ENCODE measurements at places on chromosomes 13 and 19.

DNA sequence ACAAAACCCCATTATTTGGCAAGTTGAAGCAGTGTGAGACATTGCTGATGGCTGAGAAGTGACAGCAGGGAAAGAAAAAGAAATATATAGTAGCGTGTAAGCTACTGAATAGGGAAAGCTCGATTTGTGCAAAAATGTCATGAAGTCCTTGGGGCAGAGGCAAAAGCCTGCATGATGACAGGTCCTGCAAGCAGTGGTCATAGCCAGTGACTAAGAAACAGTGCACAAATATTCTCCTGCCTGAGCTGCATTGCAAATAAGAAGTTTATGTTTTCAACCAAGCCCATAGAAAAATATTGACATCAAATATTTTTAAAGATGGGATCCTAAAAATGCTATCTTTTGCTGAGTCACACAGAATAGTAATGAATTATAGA is 270.0 kb downstream of the SLITRK6 start:
- DNase-seq = no peak

- no peak for DNase-seq
Observed at GRCh38 chr19:40270362-40271089, 14.6 kb downstream of the AKT2 start.

DNA sequence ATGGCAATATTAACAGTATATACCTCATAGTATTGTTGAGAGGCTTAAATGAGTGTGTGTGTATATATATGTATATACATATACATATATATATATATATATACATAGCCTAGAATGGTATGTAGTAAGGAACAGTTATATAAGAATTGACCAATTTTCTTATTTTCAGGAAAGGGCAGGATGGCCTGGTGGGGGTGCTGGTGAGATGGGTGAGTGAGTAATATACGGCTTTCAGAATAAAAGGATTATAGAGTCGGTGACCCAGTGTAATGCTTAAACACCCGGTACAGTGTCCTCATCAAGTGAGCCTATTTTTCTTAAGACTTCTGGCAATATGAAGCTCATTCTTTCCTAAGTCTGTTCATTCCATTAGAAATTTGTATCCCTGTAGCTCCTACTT is 11.7 kb upstream of the FAM216B start:
- DNase-seq = no peak

GRCh38 chr19:3670796-3671679 is 29.2 kb downstream of the PIP5K1C start:
- peak; percentile 40 for DNase-seq

- DNase-seq = no peak
Observed at GRCh38 chr13:104315606-104316005, 1249.4 kb upstream of the SLC10A2 start.

GRCh38 chr19:52171321-52172169 is at the start of gene ZNF836:
TSS of gene ZNF836 (minus strand) at chr19:52171621. CDS start at chr19:52168072, 3,549 bp downstream.
- peak; percentile 94 for DNase-seq

- DNase-seq = no peak
Observed at GRCh38 chr13:42849200-42849599, 67.8 kb downstream of the FAM216B start.

DNA sequence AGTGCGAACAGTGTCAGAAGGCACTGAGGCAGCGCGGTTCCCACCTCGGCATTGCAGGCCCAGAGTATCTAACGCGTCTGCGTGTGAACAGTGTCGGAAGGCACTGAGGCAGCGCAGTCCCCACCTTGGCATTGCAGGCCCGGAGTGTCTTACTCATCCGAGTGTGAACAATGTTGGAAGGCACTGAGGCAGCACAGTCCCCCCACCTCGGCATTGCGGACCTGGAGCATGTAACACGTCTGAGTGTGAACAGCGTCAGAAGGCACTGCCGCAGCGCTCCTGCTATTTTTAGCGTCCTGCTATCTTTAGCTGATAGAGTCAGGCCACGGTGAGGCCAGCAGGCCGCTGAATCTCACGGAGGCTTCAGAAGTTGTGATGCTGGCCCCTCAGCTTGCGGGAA is 39.6 kb downstream of the ATP11A start:
- DNase-seq = no peak

- DNase-seq = no peak
Observed at GRCh38 chr13:102399791-102400674, 1.8 kb downstream of the FGF14 start.

DNA sequence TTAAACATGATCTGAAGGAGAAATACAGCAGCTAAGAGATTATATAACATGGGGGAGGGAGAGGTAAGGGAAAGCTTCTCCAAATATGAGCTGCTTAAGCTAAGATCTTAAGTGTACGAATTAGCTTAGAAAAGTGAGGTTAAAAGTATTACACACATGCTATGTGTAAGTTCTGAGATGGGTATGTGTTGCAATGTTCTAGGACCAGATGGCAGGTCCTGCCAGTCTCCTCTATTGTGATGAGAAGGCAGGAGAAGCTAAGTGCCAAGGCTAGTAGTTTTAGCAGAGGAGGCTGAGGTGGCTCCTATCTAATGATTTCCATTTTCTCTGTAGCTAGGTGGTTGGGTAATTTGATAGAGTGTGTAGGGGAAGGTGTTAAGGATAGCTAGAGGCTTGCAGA is 57.6 kb downstream of the MICU2 start:
- DNase-seq = no peak

GRCh38 chr13:30807392-30807791 is 72.0 kb downstream of the ALOX5AP start:
- DNase-seq = no peak

DNA sequence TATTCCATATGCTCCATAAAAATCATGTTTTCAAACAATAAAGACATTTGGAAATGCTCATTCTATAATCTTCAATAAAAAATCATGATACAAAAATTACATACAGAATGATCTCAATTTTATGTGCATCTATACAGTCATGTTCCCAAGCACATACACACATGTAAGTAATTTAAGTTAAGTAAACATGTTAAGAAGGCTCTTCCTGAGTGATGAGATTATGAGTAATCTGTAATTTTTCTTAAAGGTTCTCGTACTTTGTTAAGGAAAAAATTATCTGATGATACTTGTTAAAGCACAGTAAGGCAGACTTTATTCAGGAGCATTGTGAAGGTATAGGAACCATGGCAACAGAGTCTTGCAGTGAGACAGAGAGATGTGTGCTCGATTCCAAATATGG is 30.0 kb upstream of the DLEU7 start:
- no peak for DNase-seq

- DNase-seq = no peak
Observed at GRCh38 chr13:27833206-27833605, 40.9 kb downstream of the GSX1 start.

DNA sequence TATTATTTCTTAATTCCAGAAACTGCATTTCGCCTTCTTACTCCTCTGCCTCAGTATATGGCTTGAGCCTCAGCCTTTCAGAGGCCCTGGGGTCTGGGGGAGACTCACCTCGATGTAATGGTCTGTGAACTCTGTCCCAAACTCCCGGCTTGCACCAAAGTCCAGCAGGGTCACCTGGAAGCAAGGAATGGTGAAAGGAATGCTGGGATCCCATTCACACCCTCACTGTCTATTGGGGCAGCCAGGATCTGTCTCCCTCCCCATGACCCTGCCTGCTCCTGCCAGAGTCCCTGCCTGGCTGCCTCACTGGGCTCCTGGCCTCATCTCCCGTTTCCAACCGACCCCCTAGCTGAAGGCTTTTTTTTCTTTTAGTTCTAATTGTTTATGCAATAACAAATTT is 5.4 kb upstream of the NUMBL start:
- no peak for DNase-seq

- DNase-seq = no peak
Observed at GRCh38 chr19:17216058-17216670, 1.0 kb downstream of the USE1 start.

DNA sequence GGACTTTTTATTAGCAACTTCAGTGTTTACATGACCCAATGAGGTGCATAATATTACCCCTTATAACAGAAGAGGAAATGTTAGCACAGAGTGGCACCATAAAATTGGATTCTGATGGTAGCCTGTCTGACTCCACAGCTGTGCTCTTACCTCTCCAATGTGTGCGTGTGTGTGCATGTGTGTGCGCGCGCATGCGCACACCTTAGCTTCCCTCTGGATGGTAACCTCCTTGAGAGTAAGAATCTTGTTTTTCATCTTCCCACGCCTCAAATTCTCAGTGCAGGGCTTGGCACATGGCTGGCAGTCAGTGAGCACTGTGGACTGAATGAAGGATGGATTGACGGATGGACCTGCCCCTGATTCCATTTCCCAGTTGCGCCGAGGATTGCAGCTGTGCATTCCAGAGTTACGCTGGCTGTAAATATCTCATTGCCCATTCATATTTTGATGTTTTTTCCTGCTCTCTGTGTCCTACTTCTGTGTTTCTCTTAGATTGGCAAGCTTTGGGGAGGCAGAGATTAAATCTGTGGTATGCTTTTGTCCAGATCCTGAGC is 99.2 kb upstream of the WASF3 start:
- DNase-seq = no peak

DNA sequence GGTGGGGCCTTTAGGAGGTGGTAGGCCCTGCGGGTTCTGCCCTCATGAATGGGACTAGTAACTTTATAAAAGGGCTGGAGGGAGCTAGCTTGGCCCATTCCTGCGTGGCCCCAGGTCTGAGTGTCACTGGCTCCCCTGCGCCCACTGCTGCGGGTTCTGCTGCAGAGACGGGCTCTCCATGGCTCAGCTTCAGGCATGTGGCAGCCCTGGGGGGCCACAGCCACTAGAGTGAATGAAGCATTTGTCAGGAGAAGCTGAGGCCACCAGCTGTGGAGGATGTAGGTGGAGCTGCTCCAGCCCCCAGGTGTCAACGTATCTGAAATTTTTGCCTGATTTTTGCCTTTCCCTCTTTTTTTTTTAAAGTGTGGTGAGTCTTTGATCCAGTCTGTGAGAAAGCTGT is 119.1 kb downstream of the SOX1 start:
- DNase-seq = no peak

DNA sequence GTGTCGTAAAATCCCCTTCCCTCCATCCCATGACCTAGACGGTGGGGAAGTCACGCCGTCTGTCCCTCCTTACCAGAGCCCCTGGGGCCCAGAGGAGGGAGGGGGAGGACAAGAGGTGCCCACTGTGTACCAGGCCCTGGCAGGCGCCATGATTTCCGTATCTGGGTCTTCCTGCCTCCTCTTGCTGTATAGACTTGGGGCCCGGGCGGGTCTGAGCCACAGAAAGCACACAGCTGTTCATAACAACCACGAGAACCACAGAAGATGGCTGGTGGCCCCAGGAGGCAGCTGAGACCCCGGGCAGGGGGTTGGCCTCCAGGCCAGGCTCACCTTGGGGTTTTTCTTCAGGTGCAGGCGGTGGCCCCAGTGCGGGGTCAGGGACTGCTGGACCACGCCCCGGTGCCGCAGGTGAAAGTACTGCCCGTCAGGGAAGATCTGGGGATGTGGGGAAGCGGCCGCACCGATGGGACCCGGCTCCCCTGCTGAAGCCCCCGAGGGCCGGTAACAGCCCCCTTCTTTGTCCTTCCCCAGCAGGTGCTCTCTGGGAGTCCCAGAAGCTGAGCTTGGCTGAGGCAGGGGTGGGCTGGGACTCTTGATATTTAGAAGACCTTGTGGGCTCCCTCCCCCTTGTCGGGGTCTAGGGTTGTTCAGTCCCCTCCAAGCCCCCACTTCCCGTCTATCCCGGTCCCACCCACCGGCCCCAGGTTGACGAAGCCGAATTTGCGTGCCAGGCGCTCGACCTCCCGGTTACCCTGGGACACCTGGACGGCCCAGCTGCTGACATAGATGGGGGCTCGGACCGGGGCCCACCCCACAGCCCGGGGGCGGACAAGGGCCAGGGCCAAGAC is 463 bp downstream of the PCSK4 start:
- DNase-seq = no peak

DNA sequence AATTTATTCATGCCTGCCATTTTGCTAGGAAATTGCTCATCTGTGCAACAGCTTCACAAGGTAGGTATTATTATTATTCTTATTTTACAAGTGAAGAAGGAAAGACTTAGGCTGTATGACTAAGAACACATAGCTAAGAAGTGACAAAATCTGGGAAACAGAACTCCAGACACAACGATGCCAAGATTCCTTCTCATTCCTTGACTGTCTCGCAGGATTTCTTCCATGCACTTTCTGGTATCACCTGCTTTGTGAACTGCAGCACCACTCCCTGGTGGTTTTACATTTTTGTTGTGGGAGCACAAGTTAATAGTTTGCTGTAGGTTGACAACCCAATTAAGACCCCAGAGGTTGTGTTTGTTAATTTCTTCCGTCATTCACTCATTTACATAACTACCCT is 188.5 kb downstream of the LACC1 start:
- no peak for DNase-seq

GRCh38 chr13:24540236-24541126 is 27.9 kb upstream of the PARP4 start:
- DNase-seq = no peak

- no peak for DNase-seq
Observed at GRCh38 chr19:11606484-11606883, 9.2 kb downstream of the ZNF627 start.
